ENCODE measurements at places on chromosomes 7 and 10.

DNA sequence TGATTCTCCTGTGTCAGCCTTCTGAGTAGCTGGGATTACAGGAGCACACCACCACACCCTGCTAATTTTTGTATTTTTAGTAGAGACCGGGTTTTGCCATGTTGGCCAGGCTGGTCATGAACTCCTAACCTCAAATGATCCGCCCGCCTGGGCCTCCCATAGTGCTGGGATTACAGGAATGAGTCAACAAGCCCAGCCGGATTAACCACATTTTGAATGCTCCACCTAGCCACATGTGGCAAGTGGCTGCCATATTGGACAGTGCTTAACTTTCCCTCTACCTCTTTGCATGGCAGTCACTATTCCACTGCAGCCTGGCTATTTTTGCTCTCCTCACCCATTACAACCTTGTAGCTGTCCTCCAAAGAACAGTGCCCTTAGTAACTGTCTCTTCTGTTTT is 160.1 kb downstream of the GATA3 start:
- DNase-seq: peak; percentile 71

GRCh38 chr10:104774234-104774633 is 133.1 kb downstream of the SORCS3 start:
- no peak for DNase-seq

GRCh38 chr10:63719226-63719856 is 198.1 kb downstream of the REEP3 start:
- DNase-seq: no peak

DNA sequence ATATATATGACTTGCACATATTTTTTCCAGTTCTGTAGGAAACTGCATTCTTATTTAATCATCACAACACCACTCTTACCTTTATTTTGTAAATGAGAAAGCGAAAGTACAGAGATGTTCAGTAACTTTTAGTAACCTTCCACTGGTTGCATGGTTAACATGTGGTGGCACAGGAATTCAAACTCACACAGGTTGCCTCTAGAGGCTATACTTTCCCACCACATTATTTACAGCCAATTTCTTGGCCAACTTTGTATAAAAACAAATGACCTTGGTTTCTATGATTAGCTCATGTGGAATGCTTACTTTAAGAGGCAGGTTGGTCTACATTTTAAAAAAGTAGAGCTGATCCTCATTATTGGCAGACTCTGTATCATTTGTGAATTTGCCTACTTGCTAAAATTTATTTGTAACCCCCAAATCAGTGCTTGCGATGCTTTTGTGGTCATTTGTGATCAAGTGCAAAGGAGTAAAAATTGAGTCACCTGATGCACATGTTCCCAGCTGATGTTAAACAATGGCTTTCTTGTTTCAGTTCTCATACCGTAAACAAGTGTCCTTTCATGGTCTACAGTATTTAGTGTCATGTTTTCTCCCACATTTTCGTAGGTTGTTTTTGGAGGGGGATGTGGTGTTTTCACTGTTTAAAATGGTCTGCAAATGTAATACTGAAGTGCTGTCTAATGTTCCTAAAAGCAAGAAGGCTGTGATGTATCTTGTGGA is 14.8 kb downstream of the BBS9 start:
- DNase-seq: no peak

DNA sequence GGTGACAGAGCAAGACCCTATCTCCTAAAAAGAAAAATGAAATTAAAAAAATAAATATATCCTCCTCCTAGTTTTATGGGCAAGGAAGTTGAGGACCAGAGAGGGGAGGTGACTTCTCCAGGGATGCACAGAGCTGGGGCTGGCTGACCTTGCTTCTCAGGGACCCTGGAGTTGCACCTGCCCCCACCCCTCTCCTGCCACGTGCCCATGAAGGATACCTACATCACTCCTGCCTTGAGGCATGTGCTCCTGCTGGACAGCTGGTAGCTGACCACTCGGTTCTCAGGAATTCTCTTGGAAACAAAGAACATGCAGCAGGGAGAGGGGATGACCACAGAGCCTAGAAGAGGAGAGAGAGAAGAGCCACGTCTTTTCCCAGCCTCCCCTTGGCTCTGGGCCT is 522 bp downstream of the CCL24 start:
- no peak for DNase-seq

- DNase-seq: no peak
These were observed 11.7 kb upstream of the CALML3 start for GRCh38 chr10:5512881-5513612.
